Breast epithelium (tissue), 4 donors: ENCODE measurements at places on chromosomes 4 and X.

DNA sequence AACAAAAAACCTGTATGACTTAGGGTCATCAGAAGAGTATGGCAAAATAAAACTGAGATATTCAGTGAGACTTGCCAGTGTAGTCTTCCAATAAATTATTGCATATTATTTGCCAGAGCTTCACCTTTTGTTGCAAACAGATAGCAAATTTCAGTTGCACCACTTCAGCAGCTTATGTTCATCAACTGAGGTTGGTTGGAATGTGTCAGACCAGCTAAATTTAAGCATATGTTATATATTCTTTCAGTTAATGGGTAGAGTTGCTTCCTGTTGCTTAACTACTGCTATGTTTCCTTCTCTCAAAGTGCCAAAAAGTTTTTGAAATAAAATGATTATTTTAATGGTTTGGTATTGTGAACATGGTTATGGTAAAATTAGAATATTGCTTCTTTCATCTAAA is 61.5 kb downstream of the GALNT7 start:
- DNase-seq: no peak

GRCh38 chrX:122418758-122419157 is 765.3 kb upstream of the GRIA3 start:
- no peak for DNase-seq

DNA sequence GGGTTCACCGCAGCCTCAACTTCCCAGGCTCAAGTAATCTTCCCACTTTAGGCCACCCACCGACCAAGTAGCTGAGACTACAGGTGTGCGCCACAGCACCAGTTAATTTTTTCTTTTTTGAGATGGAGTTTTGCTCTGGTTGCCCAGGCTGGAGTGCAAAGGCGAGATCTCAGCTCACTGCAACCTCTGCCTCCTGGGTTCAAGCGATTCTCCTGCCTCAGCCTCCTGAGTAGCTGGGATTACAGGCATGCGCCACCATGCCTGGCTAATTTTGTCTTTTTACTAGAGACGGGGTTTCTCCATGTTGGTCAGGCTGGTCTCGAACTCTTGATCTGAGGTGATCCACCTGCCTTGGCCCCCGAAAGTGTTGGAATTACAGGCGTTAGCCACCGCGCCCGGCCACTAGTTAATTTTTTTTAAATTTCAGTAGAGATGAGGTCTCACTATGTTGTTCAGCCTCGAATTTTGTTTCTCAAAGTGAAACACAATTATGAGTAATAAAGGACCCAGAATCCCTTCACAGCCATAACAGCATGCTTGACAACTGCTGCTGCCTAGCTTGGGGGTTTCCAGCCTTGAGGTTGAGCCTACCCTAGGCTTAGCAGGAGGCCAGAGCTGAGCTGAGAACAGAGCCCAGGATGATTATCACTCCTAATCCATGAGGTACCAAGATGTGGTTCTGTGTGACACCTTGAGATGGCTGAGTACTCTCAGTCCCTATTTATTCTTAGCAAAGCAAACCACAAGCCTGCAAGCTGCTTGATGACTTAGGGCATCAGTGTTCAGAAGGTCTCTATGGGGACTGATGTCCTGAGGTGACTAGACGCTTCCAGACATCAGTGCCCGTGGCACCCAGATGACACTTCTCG is 41.6 kb upstream of the NKRF start:
- DNase-seq: no peak

DNA sequence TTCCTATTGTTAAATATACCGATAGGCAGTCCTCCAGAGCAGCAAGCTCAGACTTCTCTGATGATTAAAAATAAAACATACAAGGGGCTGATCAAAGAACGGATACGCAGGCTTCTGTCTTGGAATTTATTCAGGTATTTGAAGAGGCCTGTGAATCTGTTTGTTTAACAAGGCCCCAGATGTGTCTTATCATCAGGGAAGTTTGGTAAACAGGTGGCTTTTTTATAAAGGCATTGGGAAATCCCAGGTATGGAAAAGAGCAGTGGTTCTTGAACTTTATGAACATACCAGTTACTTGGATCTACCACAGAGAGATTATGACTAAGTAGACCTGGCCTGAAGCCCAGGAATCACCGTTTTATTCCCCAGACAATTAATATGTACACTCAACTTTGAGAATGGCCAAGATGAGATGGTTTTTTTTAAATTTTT is 47.9 kb downstream of the SOWAHB start:
- no peak for DNase-seq

- DNase-seq: no peak
Observed at GRCh38 chrX:131366407-131366806, 77.3 kb upstream of the IGSF1 start.

GRCh38 chr4:1050486-1051213 is 39.2 kb downstream of the FGFRL1 start:
- DNase-seq: peak; percentile 51

DNA sequence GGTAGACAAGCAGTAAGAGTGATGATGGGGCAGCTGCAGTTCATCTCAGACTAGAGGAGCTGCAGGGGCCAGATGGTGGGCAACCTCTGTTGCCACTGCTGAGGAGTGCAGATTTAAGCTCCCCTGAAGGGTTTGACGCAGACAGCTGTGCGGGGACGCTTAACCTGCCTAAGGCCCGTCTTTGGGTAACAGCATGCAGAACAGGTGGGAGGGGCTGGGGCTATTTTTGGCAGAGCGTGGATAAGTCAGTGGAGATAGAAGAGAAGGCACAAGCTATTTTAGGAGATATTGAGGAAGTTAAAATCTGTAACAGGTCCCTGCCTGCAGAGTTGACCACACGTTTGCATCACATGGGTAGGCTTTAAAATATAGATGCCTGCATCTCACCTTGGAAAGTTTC is 10.5 kb downstream of the CD99 start:
- DNase-seq: no peak

- no peak for DNase-seq
Observed at GRCh38 chr4:139144161-139144859, 32.7 kb downstream of the ELF2 start.

- DNase-seq: peak; percentile 66
Observed at GRCh38 chr4:182916483-182917181, 554 bp downstream of the DCTD start.

GRCh38 chrX:12332786-12333347 is 194.6 kb downstream of the FRMPD4 start:
- DNase-seq: no peak

DNA sequence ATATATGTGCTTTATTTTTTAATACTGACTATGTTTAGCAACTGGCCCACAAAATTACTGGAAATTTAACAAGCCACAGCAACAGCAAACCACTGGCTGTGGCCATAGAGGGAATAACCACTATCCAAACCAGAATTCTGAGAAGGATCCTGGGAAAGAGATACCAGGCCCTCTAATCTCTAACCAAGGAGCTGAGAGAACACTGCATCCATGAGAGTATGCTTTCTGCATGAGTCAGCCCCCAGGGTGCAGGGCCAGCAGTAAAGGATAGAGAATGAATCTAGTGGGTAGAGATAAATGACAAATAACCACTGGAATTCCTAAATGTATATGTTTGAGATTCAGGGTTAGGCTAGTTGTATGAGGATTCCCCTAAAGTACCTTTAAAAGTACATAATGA is 221.8 kb downstream of the KIT start:
- no peak for DNase-seq

DNA sequence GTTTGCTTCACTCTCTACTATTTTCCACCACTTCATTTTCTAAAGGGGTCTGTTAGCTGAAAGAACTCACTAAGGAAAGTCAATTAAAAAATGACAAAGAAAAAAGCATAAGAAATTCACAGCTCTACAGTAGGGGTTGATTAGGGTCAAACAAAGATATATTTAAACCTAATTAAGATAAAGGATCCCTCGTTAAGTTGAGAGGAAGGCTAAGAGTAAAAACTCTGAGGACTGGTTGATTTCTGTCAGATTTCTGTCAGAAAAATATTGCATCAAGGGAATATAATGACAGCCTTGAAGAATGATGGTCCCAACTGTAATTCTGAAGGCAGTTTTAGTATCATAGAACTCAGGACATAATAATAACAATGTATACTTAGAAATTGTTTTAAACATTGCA is 218.0 kb downstream of the QDPR start:
- DNase-seq: no peak

GRCh38 chr4:77127215-77127614 is 29.8 kb upstream of the CCNG2 start:
- DNase-seq: no peak

- no peak for DNase-seq
Observed at GRCh38 chrX:15860921-15861320, 6.3 kb upstream of the AP1S2 start.

- no peak for DNase-seq
Observed at GRCh38 chr4:158169506-158169905, 3.3 kb downstream of the GASK1B start.

DNA sequence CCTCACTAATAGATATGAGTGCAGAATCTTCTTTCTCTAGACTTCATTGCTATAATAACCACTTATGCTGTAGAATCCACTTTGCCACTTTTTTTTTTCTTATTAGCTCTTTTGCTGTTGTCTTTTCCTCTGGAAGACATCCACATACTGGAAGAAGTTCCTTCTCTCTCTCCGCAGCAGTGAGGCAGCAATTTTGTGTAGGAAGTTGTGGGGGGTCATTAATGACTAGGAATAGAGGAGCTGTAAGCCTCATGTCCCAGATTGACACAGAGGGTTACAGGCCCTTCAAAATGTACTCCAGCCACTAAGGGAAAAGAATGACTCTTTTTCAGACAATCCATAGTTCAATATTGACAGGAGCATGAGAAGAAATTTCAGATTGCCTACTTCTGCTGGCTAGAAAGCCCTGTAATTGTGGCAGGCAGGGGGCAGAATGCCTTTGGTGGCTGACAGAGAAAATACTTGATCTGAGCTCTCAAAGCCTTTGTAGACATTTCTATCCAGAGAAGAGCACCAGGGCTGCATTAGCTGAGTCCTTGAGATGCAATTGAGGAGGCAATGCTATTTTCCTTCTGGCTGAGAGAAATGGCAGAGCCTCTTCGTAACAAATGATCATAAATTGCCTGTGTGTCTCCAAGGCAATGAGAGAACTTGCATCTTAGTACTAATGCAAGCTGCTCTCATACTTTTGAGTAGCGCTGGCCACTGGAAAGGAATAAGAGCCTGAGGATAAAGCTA is 856.2 kb downstream of the STIM2 start:
- no peak for DNase-seq

- DNase-seq: no peak
Observed at GRCh38 chr4:30350288-30350687, 369.9 kb upstream of the PCDH7 start.

- DNase-seq: no peak
Observed at GRCh38 chrX:24232796-24233195, 81.1 kb downstream of the SUPT20HL2 start.

GRCh38 chr4:22754116-22754515 is 61.4 kb downstream of the GBA3 start:
- no peak for DNase-seq

DNA sequence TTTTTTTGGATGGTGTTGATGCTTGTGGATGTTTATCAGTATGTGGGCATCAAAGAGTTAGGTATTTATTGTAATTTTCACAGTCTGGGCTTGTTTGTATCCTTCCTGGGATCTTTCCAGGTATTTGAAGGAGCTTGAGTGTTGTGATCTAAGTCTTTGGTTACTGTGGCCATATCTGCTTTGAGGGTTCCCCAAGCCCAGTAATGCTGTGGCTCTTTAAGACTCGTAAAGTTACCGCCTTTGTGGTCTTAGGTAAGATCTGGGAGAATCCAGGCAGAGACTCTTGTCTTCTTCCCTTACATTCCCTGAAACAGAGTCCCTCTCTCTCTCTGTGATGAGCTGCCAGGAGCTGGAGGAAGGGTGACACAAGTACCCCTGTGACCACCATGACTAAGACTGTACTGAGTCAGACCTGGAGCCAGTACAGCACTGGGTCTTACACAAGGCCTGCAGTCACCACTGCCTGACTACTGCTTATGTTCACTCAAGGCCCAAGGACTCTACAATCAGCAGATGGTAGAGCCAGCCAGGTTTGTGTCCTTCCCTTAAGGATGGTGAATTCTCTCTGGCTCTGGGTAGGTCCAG is 62.2 kb downstream of the FMR1NB start:
- no peak for DNase-seq

DNA sequence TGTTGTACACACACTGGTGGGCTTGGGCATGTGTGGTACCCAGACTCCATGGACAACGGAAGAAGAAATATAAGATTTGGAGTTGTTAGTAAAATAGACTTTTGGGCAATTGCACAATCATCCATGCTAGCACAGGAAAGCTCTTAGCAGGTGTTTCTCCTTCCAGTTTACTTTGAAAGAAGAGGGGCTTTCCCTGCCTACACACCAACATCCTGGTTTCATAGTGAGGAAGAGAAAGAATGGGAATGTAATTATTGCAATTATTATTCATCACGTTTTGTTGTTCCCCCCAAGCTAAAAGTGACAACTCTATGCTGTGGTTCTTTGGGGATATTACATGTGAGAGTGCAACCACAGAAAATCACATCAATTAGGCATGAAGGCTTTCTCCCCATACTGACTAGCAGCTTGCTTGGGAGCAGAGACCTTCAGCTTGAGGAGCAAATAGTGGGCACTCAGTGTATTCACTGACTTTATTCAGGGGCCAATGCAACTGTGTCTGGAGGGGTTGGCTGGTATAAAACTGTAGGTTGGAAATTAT is 57.2 kb upstream of the PUDP start:
- no peak for DNase-seq

DNA sequence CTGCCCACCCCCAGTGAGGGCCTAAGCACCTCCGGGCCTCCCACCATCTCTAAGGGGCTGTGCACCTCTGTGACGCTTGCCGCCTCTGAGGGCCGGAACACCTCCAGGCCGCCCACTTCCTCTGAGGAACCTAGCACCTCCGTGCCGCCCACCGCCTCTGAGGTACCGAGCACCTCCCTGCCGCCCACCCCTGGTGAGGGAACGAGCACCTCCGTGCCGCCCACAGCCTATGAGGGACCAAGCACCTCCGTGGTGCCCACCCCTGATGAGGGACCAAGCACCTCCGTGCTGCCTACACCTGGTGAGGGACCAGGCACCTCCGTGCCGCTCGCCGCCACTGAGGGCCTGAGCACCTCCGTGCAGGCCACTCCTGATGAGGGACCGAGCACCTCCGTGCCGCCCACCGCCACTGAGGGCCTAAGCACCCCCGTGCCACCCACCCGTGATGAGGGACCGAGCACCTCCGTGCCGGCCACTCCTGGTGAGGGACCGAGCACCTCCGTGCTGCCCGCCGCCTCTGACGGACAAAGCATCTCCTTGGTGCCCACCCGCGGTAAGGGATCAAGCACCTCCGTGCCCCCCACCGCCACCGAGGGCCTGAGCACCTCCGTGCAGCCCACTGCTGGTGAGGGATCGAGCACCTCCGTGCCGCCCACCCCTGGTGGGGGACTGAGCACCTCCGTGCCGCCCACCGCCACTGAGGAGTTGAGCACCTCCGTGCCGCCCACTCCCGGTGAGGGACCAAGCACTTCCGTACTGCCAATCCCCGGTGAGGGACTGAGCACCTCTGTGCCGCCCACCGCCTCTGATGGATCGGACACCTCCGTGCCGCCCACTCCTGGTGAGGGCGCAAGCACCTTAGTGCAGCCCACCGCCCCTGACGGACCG is 977 bp downstream of the MAGEE1 start:
- peak; percentile 40 for DNase-seq

GRCh38 chrX:145715641-145716138 is 101.9 kb upstream of the SLITRK2 start:
- DNase-seq: no peak
